Stimulated activated CD4-positive, alpha-beta T cell treated with anti-CD3 and anti-CD28 coated beads, Interleukin-12 subunit alpha, Interleukin-12 subunit beta, amount 100 ng/mL, for 4 hours (primary cell): ENCODE measurements at places on chromosomes 12 and 14.

DNA sequence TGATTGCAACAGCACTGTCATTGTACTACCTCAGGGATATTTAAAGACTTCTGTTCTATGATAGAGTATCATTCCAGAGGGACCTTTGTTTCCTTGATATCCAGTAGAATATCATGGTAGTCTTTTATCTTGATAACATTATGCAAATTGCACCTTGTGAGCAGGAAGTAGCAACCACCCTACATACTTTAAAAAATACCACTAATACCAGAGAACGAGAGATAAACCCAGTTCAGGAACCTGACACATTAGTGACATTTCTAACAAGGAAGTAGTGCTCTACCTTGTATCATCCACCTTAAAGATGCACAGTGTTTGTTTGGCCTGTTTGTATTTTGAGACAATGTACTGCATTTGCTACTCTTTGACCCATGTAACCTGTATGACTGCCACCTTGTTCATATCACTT, 8.8 kb upstream of the MAP4K5 start:
- no peak for DNase-seq

GRCh38 chr12:86729739-86730138, 473.5 kb upstream of the MGAT4C start:
- no peak for DNase-seq

DNA sequence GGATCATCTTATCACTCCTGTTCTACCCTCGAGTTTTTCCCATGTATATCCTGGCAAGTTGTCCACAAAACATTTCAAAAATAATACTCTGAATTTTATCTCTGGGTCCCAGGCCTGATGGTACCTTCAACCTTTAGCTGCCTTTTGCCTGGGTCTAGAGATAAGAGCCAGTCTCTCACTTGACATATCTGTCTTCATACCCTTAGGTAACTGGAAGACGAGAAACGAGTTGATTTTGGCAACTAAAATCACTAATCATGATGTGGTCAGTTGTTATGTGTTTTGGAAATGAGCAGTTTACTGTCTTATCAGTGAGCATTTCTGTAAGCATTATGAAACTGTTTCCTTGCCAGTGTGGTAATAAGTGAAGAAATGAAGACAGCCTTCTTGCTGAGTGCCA, 6.3 kb downstream of the RNF10 start:
- DNase-seq: no peak

GRCh38 chr14:59097681-59098080, 90.8 kb upstream of the DAAM1 start:
- DNase-seq: no peak

DNA sequence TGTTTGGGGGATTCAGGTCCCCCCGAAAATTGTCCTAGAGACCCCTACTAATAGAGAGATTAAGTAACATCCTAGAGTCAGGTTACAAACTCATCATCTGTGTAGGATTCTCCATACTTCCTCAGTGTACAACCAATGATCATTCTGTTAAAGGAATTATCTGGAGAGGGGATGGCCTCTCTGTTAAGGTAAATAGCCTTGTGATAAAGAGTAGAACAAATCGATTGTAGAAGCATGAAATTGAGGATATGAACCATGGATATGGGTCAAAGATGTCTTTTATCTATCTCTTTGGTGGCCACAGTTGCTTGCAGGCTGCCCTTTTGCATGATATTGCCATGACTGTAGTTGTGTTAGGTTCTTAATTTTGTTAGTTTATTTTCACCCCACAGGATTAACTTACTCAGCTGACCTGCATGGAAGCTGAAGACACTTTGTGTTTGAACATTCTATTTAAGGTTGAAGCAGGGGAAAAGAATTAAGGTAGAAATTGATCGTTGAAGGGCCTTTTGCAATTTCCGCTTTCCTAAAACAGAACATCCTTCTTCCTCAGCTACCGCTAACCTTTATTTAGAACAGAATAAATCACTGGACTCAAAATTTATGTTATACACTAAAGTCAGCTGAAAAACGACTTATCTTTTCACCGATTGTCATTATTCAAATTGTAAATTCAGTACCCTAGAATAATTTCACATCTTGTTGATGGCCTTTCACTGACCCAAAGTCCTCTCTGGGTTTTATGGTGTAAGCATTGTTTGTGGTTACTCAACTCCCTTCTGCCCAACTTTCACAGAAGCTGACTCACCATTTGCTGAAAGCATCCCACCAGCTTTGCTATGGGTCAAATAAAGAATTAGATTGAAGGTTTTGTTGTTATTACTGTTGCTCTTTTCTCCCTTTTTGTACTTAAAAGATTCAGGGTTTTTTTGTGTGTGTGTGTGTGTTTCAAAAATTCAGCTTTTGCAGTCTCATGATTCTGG, 52.3 kb downstream of the IRAK3 start:
- DNase-seq: no peak

DNA sequence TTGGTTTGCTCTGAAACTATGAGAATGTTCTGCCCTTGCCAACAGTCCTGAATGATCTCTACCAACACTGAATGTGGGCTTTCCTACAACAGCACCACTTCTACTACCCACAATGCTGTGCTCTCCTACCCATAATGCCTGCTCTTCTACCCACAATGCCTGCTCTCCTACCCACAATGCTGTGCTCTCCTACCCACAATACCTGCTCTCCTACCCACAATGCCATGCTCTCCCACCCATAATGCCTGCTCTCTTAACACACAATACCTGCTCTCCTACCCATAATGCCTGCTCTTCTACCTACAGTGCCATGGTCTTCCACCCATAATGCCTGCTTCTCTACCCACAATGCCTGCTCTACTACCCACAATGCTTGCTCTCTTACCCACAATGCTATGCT, 92.3 kb downstream of the KCNK13 start:
- DNase-seq: no peak

DNA sequence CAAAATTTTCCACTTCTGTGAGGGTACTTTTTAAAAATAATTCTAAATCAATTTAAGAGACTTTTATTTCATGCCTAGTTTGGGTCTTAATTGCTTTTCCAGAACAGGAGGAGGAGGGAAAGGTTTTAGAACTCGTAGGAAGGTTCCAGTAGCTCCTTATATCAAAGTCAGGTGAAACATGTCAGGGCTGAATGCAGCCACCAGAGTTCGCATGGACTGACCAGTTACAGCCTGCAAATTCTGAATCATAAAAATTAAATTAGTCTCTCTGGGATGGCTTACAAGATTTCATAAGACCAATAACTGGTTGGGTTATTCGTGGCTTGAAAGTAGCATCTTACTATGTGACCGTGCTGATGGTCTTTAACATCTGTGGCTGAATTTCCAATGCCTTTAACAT, 397 bp downstream of the BDKRB1 start:
- DNase-seq: no peak

DNA sequence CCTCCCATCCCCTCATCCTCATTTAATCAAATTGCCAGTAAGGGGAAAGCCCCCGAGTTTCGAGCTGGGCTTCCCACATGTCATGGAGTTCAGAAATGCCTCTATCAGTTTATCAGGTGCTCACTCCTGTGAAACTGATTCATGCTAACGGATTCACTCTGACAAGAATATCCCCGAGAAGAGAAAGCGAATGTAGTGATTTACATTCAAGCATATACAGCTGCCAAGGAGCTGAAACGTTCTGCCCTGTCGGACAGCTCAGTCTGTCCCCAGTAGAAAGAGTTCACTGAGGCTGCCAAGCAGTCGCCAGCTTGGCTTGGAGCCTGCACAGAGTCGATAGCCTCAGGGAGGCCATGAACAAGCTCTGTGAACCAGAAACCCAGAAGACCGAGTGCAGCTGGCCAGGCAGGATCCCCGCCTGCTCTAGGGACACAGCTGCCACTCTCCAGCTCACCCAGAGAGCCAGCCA, 88.4 kb downstream of the TMCC3 start:
- DNase-seq: no peak

DNA sequence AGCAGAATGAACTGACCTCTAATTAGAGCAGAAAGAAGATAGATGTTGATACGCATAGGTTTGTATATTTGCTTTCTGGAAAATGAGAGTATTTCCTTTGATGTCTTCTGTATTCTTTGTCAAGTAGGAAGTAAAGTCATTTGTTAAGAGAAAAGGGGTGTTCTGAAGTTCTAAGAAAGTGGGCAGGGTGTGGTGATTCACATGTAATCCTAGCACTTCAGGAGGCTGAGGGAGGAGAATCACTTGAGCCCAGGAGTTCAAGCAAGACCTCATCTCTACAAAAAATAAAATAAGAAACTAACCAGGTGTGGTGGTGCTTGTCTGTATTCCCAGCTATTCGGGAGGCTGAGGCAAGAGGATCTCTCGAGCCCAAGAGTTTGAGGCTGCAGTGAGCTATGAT, 2.8 kb downstream of the RHNO1 start:
- no peak for DNase-seq
